Osteoblast (primary cell): ENCODE measurements at places on chromosomes 3 and 15. TPM values are rescaled to one million over a fixed set of nuclear protein-coding genes. Genes with fewer than 3 reads are reported as not detected.

- no peak for DNase-seq
These were observed 61.4 kb downstream of the CD47 start for GRCh38 chr3:108029466-108029865.

DNA sequence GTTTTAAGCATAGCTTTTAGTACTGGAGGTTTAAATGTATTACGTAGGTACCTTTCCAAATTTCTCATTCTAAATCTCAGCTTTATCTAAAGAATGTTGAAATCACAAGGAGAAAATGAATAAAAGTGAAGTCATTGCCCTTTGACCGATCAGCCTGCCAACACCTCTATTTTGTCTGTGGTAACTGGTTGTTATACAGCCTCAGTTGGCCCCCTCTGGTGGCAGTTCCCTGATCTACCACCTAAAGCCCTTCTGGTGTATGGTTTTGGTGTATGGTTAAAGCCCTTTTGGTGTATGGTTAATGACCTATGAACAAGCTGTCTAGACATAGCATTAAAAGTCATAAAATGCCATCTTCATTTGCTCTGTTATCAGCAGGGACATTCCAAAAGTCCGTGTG lies 378.2 kb upstream of the AZI2 start:
- peak; percentile 15 for DNase-seq

- peak; percentile 23 for DNase-seq
These were observed 29.8 kb upstream of the PRR23E start for GRCh38 chr3:127162947-127163645.

DNA sequence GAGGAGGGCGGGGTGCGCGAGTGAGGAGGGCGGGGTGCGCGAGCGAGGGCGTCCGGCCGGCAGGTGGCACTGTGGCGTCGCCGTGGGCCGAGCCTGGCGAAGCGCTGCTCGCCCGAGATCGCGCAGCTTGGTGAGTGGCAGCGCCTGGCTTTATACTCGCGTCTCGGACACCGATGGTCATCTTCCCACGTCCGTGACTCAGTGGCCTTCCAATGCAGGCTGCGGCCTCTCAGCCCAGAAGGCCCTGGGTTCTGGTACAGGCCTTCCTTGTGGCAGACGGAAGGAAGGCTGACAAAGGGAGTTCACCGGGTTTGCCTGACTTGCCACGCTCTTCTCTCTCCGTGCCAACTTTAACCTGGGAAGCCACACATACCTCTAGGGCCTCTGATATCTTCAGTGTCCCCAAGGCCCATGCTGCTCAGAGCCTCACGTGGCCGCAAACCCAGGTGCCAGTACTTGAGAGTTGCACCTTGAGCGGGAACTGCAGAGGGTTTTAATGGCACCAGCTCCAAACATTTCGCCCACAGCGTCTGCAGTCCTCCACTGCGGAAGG lies 195.3 kb upstream of the LYSMD4 start:
- peak; percentile 97 for DNase-seq

GRCh38 chr3:8186213-8186612 lies 315.4 kb upstream of the LMCD1 start:
- DNase-seq: no peak

DNA sequence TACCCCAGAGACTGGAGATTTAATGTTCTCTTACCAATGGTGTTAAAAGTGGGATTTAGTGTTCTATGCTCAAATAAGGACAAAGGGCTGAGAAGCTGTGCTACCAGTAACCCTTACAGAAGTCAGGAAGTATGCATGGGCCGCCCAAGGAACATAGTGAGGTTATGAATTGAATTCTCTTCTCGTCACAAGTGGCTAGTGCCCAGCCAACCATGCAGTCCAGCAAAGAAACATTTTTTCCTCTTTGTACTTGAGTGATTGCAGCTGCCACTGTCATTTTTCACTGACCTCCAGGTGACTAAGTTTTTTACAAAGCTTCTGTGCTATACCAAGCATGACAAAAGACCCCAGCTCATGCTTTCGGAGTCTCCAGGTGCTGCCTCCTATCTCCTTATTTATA lies 110.6 kb upstream of the DCBLD2 start:
- DNase-seq: no peak

DNA sequence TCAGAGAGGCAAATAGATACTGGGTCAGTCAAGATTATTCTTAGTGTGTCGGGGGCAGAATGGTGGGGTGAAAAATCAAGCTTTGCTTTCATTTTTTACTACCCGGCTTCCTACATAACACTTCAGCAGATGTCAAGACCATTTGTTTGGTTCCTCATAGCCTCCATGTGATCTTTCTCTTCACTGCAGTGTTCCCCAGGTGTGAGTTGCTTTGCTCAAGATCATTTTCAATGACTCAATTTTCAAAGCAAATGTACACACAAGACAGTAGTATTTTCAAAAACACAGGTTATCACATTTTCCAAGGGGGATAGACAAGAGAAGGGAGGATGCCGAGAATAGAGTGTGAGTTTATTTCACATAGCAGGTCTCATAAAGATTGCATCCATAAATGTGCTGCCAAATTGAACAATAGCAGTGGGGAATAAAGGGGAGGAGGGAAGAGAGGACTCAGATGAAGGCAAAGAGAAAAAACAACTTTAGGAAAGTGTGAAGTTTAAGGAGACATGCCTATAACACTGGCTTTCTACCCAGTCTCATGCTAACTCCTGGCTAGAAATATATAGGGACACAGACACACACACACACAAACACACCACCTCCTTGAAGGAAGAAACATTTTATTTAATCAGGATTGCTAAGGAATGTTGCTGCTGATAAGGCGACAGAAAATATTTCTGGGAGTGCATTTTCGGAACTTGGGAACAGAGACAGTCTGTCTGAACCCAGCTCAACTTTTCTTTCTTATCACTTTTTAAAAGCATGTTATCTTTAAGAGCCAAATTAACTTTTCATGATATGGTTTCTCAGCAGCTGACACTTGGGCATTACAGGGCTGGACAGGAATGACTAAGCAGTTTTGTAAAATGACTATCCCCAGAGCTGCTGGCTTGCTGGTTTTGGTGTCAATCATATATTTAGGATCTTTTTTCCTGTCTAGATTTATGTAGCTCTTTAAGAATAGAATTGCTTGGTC lies 402.4 kb downstream of the RBMS3 start:
- peak; percentile 48 for DNase-seq

GRCh38 chr15:52208306-52208946 lies 17.2 kb upstream of the GNB5 start:
- DNase-seq: peak; percentile 91

GRCh38 chr3:126268866-126269265 lies 88.3 kb downstream of the KLF15 start:
- DNase-seq: no peak

GRCh38 chr3:17639765-17640164 lies 102.7 kb downstream of the TBC1D5 start:
- no peak for DNase-seq

- DNase-seq: peak; percentile 77
These were observed 13.3 kb downstream of the ITGA11 start for GRCh38 chr15:68418611-68419161.

- DNase-seq: no peak
These were observed 175.2 kb upstream of the SOX14 start for GRCh38 chr3:137588871-137589270.

GRCh38 chr3:46571684-46572083 lies 5.6 kb upstream of the LRRC2 start:
- peak; percentile 35 for DNase-seq

DNA sequence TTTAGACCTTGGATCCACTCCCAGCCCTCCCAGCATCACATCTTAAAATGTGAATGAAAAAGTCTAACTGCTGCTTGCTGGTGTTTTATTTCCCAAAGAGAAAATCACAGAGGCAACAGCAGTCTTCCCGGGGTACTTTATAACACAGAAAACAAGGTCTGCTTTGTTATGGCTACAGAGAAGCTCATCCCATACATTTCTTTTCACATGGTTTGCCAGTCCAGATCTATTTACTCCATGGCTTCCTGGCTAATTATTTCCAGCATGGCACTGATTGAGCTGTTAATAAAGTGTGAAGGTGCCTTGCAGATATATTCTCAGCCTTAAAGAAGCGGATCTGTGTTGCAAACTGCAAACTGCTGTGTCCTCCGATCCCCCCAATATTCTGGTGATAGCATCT lies 466.1 kb upstream of the CFAP20DC start:
- no peak for DNase-seq

DNA sequence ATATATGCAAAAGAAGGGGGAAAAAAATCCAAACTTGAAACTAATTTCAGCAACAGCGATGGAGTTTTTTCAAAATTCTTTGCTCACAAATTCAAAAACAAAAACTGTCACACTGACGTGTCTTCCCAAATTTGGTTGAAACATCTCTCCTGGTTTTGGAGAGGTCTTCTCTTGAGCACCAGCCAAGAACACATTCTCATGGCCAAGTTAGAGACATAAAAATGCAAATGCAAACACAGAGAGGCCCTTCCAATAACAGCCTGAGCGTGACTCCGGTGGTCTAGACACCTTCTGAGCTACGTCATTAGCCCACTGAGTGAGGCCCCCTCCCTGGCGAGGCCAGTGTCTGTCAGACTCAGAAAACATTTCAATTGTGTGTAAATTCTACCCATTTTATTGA lies 436.0 kb upstream of the PROK2 start:
- DNase-seq: no peak

MCF2L2 gene
- total RNA-seq: under 0.01 TPM in 2 replicates

SOX14 gene
- not detected in 2 replicates for total RNA-seq

COL7A1 gene
- 12.7 and 21.4 TPM in 2 replicates for total RNA-seq

C2CD4B gene
- total RNA-seq: not detected in 2 replicates

ST3GAL6 gene
- total RNA-seq: 2.2 and 2.7 TPM in 2 replicates

THSD4 gene
- total RNA-seq: 15.6 TPM in 2 replicates

TRH gene
- under 0.01 TPM in 2 replicates for total RNA-seq

ZCWPW2 gene
- total RNA-seq: 0.36 and 0.88 TPM in 2 replicates

LMAN1L gene
- under 0.01 TPM in 1 of 2 replicates, not detected in the other for total RNA-seq

EHHADH gene
- total RNA-seq: 3.2 and 4.0 TPM in 2 replicates

MAP3K13 gene
- 16.3 and 20.9 TPM in 2 replicates for total RNA-seq
